ENCODE measurements at places on chromosomes 6 and 20.

- DNase-seq: no peak
Measured at GRCh38 chr6:160949531-160949930, 42.0 kb upstream of the MAP3K4 start.

GRCh38 chr6:113857556-113858479 lies 673 bp downstream of the MARCKS start:
- DNase-seq: peak; percentile 53

DNA sequence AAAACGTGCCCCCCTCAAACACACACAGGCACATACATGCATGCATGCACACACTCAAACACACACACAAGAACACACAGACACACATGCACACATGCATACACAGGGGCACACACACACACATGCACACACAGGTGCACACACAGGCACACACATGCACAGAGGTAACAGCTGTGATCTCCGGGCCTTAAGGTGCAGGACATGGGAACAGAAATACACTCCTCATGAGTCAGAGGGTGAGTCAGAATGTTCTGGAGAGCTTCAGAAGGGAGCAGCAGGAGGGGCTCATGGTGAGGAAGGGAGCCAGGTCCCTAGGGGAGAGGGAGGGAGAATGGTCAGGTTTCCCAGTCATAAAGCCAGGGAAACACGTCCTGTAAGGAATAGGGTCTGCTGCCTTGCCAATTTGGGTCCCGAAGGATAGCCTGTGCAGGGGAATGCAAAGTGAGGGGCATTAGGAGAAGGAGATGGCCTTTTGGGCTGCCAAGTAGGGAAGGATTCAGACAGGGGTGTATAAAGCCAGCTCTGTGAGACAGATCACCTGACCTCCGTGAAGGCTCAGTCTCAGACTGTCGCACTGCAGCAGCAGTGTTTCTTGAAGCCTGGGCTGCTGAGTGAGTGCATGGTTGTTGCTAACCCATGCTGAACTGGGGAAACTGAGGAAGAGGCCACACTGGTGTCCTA lies 123.9 kb downstream of the MAFB start:
- DNase-seq: no peak

DNA sequence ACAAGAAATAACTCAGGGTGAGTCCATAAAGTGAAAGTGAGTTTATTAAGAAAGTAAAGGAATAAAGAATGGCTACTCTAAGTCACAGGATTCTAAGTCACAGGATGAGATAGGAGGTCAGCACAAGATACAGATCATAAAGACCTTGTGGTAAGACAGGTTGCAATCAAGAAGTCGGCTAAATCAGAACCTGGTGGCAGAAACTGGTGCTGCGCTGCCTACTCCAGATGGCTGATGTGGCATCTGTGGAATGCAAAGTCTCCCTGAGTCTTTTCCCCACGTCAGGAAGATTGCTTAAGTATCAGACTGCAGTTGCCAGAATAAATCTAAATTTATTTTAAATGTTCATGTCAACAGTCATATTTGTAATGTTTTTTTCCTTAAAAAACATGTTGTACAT lies 10.7 kb upstream of the KCNK15 start:
- no peak for DNase-seq

GRCh38 chr20:10558635-10559187 lies 115.1 kb downstream of the JAG1 start:
- DNase-seq: no peak

GRCh38 chr6:25290306-25291060 lies 11.3 kb downstream of the CARMIL1 start:
- no peak for DNase-seq

DNA sequence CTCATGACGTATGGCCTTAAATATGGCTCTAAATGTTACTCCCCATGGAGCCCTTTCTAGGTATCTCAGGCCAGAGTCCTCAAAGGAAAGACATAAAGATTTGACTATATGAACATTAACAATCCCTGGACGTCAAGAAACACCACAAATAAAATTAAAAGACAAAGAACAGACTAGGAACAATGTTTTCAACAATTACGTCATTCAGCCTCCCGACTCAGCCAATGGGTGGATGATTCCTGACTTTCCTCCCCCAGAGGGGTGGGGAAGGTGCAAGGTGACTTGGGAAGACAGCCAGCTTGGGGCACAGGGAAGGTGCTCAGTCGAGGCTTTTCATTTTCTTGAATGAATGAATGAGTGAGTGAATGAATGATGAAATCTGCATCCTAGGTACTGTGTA lies 157.4 kb downstream of the TFAP2C start:
- no peak for DNase-seq

GRCh38 chr6:5174244-5174643 lies 86.5 kb downstream of the LYRM4 start:
- peak; percentile 73 for DNase-seq

GRCh38 chr6:44682987-44683779 lies 295.7 kb downstream of the CDC5L start:
- no peak for DNase-seq

DNA sequence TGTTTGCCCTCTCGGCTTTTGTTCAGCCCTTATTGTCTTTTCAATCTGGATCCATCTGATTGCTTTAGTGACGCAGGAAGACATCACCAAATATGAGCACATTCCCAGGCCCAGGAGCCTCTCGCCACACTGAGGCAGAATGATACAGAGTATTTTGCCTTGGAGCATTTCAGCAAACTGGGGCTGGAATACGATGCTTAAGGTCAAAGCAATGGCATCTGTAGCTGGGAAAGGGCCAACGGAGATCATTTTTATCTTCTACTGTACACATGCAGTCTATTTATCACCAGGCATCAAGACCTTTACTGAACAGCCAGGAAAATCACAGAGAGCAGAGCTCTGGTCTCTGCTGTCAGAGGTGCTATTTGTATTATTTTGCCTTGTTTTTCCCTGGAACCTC lies 655.3 kb downstream of the RNF144B start:
- DNase-seq: no peak

GRCh38 chr6:52644253-52644652 lies 26.7 kb upstream of the TMEM14A start:
- no peak for DNase-seq

DNA sequence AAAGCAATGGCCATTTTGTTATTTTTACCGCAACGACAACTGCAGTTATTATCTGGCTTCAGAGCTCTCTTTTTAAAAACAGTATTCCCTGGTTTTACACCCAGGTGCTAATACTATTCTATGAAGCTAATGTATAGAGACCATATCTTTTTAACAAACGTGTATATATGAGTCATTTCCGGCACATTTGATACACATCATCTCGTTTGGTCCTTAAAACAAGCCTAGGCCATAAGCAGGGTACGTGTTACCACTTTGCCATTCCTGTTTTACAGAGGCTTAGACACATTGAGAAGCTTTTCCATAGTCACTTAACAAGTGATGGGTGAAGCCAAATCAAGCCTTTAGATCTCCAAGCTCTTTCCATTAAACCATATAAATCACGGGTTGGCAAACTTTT lies 5.5 kb downstream of the TRAF3IP2 start:
- DNase-seq: no peak

DNA sequence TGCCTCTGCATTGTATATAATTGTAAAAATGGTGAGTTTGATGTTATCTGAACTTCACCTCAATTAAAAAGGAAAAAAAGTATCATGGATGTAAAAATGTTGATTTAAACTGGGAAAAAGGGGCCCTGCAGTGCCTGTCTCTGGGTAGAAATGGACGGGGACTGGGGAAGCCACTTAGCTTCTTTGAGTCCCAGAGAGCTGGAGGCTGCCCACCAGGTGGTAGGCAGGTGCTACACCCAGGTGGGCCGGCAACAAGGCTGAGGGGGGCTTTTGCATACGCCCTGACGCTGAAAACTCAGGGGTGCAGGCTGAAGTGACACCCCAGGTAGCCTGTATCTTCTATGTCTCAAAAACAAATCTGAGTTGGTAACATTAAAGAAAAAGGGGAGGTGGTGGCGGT lies 118.2 kb downstream of the SULF2 start:
- DNase-seq: no peak

DNA sequence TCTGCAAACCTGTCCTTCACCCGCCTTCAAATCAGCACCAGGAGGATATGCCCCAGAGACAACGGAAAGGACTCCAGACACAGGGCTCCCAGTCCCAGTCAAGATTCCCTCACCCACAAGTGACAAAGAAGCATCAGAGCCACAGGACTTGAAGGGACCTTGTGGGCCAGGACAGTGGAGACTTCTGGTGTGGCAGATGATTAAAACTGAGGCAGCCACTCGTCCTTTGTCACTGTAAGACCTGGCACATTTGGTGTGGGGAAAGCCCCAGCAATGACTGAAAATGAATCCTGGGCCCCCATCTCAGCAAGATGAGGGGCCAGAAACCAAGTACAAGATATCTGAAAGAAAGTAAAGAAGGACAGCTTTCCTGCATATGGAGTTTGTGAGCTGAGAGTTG lies 15.6 kb upstream of the GMPR start:
- DNase-seq: no peak

- DNase-seq: no peak
Measured at GRCh38 chr20:42361402-42361970, 743.3 kb upstream of the CHD6 start.

DNA sequence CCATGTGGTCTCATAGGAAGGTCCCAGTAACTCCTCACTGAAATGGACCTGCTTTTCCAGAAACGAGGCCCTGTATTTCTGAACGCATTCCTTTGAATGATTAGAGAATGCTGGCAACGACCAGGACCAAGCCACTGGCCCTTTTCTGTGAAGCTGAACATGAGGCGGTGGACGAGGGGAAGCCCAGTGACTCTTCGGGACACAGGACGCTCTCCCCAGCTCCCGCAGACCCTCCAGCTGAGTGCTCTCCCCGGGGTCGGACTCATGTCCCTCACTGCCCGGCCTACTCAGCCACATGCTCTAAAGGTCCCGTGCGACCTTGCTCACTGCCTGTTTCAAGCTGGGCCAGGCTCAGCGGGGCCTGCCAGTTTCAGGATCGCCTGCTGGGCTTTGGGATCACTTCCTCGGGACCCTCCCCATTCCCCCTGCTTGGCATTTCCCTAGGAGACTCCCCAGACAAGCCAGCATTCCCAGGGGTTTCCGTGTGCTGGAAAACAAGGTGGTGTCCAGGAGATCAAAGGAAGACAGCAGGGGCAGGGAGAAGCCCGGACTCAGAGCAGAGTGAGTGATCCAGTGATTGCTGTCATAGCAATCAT lies 2.6 kb upstream of the CST9 start:
- no peak for DNase-seq

DNA sequence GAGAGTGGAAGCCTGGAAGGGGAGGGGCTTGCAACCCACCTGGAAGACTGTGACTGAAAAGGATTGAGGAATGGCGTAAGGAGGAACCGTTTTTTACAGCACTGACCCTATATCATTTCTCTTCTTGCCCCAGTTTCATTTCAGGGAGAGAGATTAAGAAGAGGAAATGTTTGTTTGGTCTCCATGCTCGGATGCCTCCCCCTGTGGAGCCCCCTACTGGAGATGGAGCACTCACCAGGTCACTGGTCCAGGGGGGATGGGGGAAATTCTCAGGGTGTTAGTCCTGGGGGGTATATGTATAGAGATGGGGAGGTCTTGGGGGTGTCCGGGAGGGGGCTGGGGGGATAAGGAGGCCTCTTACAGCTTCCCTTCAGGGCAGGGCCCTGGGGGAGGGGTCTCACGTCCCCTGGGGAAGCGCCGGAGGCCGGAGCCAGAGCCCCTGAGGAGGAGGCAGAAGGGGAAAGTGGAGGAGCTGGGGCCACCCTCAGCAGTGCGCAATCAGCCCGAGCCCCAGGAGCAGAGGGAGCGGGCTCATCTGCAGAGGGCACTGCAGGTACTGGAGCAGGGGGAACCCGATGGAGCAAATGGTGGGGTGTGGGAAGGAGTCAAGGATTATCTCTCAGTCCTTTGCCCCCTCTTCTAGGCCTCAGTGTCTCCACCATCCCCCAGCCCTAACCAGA lies 3.2 kb downstream of the CUTA start:
- DNase-seq: peak; percentile 42

GRCh38 chr20:19935842-19936241 lies 81.3 kb upstream of the NAA20 start:
- no peak for DNase-seq

DNA sequence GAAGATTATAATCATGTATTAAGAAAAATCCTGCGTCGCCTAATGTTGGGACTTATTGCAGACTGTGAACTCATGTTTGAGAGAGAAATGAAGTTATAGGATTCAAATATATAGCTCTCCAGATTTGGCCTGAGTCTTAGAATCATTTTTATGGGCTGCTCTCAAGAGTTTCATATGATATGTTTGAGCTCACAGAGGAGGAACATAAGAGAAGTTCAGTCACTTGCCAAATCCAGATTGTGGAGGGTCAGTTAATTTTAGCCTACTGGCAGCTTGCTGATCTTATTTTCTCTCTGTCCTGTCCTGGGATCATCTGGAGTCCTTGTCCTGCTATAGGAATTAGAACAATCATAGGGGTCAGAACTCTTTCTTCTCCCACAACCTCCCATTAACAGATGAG lies 186.1 kb upstream of the SUPT3H start:
- no peak for DNase-seq

DNA sequence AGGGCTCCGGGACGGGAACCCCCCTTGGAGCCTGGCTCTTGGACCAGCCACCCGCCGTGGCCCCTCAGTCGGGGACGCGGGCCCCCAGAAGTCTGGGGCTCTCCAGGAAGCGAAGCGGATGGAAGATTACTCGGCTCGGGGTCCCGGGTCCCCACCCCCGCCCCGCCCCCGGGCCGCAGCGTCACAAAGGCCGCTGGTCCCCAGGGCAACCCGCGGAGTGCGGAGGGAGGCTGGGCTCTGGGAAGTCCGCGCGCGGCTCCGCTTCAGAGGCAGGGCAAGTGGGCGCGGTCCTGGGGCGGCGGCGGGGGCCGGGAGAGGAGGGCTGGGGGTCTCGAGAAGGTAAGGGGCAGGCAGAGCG lies at the start of gene FNDC11:
Gene FNDC11, plus strand, starts transcription at position 227 of the 358 bp plus-strand sequence. CDS start 1,505 bp downstream, outside the sequence.
- peak; percentile 64 for DNase-seq

DNA sequence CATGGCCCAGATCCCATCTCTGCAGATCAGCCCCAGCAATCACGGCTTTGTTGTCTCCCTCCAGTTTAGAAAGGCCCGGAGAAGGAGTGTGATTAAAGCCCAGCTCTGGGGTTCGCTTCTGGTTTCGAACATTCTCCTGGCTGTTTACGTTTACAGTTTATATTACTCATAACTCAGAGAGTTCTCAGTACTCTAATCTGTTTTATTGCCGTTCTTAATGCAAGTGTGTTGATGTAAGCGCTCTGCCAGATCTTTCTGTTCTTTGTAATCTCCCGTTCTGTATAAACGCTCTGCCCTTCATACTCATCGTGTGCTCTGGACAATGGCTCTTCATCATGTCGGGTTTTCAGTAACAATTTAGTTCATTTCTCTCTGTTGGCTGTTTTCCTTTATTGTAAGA lies 118.0 kb upstream of the PRND start:
- no peak for DNase-seq

DNA sequence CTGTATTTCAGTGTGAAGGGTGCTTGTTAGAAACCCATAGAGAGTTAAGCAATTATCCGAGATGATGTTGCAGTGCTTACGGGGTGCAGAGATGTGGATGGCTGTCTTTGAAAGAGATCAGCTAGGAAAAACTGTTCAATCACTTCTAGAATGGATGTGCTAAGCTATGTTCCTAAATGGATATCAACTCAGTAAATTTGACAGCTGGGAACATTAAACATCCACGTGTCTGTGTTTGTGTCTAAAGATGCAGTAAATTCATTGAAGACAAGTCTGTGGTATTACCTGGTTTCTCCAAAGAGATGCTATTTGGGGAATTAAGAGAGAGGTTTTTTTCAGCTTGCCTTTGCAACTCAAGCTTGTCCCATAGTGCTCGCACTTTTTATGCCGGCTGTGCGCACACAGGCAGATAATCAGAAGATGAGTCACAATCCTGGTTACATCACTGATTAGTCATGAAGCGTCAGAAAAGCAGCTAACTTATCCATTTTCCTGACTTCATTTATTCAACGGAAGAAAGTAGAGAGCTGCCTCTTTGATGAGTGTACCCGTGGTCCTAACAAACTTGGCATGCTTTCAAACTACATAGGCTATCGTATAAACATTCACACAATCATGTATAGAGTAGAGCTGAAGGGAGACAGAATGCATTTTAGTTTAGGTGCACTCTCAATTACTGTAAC lies 691.7 kb upstream of the SLC35B3 start:
- DNase-seq: no peak
